ELF-1 (cell line): ENCODE measurements at places on chromosomes 12 and 14.

DNA sequence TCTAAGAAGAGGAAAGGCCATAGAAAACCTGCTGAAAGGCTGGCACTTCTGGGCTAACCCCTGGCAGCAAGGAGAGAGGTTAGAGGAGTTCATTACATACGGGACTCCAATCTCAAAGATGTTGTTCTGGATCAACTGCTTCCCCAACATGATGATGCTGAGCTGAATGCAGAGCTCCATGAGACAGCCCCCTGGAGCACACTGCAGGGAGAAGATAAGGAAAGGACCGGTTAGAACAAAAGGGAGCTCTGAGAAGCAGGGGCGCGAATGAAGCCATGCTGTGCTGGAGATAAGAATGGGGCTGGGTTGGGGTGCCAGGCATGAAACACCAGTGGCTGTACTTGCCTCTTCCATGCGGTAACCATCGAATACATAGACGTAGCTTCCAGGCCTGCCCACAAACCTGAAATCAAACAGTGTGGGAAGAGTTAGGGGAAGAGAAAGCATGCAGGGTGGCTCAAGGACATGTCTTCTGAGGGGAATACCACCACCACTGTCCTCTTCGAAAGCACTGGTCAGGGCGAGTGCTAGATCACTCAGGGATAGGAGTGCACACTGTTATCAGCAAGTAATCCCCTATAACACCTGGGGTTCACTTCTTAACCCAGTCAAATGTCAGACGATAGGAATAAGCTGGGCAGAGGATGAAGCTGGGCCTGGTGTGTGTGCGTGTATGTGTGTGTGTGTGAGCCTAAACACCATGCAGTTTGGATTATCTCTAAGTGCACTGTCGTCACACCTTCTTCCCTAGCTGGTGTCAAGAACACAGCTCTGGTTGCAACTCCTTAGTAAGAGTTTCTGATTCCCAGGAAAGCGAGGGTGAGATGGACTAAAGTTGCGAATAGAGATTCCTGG is 180.9 kb downstream of the NTF3 start:
- DNase-seq = no peak

DNA sequence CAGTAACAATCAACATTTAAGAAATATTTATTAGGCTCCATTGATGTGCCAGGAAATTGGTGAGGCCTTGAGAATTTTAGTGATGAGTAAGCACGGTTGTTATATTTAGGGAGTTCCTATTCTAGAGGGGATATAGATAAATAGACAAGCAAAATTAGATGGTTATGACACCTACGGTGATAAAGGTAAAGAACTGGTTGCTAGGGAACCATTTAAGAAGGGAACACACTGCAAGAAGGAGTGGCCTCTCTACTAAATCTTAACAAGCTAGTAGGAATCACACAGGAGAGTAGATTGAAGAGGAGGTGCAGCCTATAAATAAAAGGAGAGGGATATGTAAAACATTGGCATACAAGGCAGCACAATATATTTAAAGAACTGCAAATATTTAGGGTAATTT is 155.2 kb downstream of the LRIG3 start:
- DNase-seq = no peak

DNA sequence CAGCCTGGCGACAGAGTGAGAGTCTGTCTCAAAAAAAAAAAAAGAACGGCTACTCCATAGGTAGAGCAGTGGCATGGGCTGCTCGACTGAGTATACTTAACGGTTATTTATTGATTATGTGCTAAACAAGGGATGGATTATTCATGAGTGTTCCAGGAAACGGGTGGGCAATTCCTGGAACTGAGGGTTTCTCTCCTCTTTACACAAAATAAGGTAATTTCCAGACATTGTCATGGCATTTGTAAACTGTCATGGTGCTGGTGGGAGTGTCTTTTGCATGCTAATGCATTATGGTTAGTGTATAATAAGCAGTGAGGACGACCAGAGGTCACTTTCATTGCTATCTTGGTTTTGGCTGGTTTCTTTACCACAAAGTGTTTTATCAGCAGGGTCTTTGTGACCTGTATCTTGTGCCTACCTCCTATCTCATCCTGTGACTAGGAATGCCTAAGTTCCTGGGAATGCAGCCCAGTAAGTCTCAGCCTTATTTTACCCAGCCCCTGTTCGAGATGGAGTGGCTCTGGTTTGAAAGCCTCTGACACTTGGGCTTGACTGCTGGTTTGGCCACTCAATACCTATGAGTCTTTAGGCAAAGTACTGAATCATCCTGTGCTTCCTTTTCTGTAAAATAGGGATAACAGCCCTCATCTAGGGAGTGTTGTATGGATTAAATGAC is 3.2 kb downstream of the DGLUCY start:
- DNase-seq = no peak

- no peak for DNase-seq
Measured at GRCh38 chr12:67885375-67886169, 103.7 kb upstream of the IFNG-AS1 start.

DNA sequence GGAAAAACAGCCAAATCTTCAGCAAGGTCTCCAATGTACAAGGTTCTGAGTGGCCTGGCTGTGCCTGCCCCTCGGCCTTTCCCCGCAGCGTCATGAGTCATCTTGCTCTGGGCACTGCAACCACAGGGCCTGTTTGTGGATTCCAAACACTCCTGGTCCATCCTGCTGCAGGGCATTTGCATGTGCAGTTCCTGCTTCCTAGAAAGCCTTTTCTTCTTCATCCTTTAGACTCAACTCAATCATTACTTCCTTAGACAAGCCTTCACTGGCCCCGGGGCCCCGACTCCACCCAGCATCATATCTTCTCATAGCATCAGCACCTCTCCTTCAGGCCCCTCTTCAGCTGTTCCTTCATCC is 101.8 kb upstream of the EGLN3 start:
- DNase-seq = peak; percentile 85

GRCh38 chr12:129911428-129912049 is 7.7 kb upstream of the TMEM132D start:
- DNase-seq = peak; percentile 73

GRCh38 chr14:65033181-65033580 is 46.5 kb downstream of the FNTB start:
- no peak for DNase-seq

GRCh38 chr12:27185234-27186021 is 58.7 kb upstream of the STK38L start:
- no peak for DNase-seq

DNA sequence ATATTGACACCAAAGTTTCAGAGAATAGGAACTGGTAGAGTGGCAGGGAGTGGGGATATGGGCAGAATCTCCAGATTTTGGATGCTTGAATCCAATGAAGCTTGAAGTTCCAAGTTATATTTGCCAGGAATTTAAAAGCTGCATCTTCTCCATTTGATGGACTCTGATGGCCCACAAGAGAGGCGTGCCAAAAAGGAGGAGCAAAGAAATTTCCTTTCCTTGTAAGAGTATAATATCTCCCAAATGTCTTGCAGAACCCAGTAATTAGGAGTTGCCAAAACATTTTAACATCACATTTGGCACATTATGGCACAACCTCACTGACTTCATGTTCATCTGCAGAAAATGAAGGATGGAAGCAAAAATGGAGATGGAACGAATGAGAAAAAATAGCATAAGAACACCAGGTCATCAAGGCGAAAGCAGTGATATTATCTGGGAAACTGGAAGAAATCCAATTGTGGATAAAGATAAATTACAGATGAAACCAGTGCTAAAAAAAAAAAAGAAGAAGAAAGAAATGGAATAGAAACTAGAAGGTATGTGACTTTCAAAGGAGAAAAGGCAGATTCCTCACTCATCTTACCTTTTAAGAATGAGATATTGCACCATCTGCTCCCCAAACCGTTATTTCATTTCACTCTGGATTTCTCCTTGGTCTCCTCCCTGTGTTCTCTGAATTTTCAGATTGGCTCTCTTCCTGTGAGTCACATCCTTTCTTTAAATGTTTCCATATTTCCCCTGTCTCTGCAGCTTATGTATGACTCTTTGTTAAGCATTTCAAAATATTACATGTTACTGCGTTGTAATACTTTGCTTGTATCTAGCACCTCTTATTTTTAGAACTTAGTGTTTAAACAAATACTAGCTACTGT is 13.5 kb upstream of the FLRT2 start:
- DNase-seq = no peak

DNA sequence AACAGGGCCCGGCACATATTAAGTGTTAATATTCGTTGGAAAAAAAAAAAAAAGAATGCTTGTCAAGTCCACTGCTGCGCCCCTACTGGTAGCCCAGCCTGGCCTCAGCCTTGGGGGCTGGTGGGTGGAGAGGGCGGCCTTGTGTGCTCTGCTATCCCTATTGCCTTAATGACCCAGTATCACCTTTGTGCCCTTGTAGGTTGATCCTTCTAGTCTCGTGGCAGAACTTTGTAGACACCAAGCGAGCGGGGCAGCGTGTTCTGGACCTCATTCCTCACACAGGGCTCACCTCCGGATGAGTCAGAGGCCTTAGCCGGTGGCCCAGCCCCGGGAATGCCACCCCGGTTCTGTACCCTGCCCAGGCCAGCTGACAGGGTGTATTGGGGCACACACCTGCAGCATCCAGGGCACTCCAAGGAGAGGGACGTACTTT is 1.8 kb upstream of the RCOR1 start:
- peak; percentile 58 for DNase-seq

- DNase-seq = peak; percentile 75
Measured at GRCh38 chr14:99230208-99231151, 41.5 kb downstream of the BCL11B start.

GRCh38 chr12:5236022-5236640 is 192.5 kb downstream of the KCNA5 start:
- DNase-seq = no peak

- no peak for DNase-seq
Measured at GRCh38 chr12:18644564-18644963, 93.2 kb downstream of the PLCZ1 start.

GRCh38 chr12:44372259-44372658 is 503.9 kb downstream of the NELL2 start:
- DNase-seq = no peak

- DNase-seq = no peak
Measured at GRCh38 chr12:89831310-89832095, 122.9 kb upstream of the ATP2B1 start.

GRCh38 chr14:20934148-20934762 is 21.0 kb upstream of the RNASE2 start:
- DNase-seq = peak; percentile 80

DNA sequence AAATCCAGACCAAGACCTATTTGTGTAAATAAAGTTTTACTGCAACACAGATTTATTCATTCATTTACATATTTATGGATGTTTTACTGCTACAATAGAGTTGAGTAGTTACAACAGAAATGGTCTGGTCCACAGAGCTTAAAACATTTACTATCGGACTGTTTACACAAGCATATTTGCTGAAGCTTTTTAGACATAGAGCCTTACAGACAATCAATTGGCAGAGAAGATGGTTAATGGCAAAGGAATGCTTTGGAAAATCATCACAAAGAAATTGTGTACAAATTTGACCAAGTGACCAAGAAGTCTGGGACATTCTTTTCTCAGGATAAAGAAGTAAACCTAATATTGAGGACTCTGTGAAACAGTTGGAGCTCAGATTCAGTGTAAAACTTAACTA is 504.3 kb downstream of the SLC16A7 start:
- DNase-seq = no peak

DNA sequence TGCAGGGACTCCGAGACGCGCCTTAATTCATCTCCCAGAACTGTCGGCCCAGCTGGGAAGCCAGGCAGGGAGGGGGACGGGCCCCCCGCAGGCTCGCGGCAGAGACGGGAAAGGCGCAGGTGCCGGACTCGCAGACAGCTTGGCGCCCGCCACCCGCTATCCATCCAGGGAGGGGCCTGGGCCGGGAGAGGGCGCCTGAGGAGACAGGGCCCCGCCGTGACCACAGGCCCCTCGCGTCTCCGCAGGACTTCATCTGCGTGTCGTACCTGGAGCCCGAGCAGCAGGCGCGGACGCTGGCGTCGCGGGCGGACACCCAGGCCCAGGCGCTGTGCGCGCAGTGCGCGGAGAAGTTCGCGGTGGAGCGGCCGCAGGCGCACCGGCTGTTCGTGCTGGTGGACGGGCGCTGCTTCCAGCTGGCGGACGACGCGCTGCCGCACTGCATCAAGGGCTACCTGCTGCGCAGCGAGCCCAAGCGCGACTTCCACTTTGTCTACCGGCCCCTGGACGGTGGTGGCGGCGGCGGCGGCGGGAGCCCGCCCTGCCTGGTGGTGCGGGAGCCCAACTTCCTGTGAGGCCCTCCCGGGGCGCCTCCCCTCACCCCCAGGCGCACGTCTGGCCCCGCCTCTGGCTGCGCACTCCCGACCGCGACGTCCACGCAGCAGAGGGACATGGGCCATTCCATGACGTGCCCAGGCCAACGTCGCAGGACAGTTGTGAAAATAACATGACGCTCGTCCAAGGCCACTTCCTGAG is 60.6 kb downstream of the LGMN start:
- peak; percentile 63 for DNase-seq

DNA sequence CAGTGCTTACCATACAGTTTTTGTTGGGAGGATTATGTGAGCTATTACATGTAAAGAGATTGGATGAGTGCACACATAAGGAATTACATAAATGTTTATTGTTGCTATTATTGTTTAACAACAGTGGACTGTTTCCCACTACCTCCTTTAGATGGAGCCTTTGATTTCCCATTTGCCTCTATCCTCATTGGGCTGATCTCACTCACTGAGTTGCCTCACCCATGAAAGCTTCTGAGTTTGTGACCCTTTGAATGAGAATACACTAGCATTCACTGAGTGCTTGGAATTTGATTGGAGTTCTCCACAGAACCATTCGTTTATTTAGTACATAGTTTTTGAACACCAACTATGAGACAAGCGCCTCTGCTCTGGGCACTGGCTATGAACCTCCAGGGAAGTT is 121.0 kb downstream of the HELB start:
- no peak for DNase-seq

- no peak for DNase-seq
Measured at GRCh38 chr12:54448344-54448743, 25.1 kb downstream of the GTSF1 start.

DNA sequence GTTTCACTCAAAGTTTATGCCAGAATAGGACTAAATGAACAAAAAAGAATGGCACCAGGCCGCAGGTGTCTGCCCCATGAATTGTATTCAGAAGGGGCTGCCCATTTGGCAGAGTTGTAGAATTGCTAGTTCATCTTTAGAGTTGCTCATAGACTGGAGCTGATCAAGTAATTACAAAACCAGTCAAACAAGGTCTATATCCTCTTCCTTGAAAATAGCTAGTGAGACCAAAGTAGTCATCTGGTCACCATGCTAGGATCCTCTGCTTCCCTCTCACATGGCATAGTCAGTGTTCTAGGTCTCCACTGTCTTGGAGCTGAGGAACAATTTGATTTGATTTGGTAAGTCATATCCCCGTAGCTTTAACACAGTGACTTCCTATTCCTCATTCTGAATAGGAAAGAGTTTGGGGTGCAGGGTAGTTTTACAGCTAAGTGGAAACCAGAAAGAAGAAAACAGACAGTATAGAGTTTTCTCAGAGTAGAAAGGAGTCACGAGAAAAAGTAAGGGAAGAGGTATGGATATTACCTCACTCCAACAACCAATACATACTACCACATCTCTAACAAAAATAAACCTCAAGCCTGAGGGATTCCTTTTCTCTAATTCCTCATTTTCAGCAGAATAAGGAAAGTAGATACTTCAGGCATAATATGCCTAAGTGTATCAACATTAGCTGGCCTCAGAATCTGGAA is 252.1 kb downstream of the PAWR start:
- DNase-seq = no peak

GRCh38 chr12:28742791-28743190 is 406.3 kb upstream of the FAR2 start:
- DNase-seq = no peak
